T-helper 2 cell treated with Interferon-gamma antibody and Interleukin-4, amounts not matched to agents 5 μg/mL and 100 μg/mL, for 36 hours (primary cell): ENCODE measurements at places on chromosomes 3 and 15.

DNA sequence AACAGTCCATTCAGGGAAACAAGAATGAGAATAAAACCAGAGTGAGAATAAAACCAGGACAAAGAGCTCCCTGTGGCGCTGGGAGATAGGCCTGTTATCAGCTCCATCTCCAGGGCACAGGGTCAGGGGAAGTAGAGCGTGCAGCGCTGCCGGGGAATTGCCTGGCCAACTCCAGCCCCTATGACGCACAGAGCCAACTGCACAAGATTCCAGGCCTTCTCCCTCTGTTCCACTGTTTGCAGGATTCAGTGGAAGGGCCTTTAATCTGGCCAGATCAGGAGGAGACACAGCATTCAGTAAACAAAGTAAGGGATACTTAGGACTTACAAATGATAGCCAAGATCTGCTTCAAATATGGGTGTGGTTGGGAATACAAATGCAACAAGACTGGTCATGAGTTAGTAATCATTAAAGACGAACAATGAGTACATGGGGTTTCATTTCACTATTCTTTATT, 49.4 kb downstream of the ITGB5 start:
- no peak for DNase-seq

- DNase-seq, result peak; percentile 79
These were observed 473 bp downstream of the TASOR start for GRCh38 chr3:56682462-56683121.

GRCh38 chr3:156381253-156381652, 173.7 kb downstream of the SSR3 start:
- no peak for DNase-seq

DNA sequence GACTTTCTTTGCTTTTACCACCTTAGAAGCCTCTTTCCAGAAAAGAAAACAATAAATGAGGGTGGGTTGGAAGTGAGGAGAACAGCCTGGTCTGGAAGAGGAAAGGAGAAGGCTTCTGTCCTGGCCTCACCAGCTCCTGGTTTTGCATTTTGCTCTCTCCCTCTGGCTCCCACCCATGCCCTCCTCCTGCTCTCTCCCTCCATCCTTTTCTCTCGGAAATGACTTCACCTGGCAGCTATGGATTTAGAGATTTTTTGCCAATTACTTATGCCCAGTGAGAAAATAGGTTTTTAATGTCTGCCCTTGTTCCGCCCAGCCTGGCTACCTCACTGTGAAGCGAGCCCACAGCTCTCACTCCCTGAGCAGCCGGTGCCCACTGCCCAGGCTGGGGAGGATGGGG, 77.9 kb upstream of the NTRK3 start:
- DNase-seq, result no peak

DNA sequence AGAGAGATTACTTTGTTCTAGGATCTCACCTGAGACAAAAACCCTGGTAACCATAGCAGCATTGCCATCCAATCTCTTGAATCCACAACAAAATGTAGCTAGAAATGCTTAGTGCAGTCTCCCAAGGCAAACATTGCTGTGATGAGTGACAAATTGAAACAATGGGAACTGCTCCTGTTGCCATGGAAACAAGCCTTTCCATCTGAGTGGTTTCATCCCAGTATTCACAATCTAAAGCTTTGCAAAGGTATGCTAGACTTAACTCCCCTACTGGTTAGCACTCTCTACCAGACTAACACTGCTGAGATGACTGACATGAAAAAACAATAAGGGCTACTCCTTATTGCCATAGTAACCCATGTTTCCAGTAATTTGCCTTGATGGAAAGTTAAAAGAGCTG, 172.6 kb upstream of the CNTN3 start:
- DNase-seq, result no peak

GRCh38 chr3:153096731-153097131, 65.3 kb upstream of the RAP2B start:
- no peak for DNase-seq

DNA sequence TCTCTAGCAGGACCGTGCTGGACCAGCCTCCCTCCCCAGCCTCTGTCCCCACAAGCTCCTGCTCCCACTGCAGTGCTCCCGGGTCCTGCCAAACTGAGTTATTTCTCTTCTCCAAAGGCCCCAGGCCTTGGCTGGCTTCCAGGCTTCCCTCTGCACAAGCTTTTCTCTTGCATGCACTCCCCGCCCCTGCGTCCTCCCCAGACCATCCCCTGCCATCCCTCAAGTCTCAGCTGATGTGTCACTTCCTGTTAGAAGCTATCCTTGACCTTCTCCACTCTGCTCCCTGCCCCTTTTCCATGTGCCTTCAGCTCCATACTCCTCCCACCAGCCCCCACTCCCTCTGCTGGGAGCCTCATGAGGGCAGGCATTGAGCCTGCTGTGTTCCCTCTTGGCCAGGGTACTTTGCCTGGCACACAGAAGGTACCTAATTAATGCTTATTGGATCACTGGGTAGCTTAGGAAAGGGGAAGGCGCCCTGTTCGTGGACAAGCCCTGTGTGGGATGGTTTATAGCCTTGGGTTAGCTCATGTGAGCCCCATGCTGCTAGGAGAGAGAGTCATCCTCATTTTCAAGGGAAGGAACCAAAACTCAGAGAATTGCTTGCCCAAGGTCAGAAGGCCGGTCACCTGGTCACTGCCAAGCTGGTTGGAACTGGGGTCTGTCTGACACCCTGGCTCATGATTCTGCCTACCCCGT, 56.4 kb downstream of the FEM1B start:
- no peak for DNase-seq

GRCh38 chr3:124878561-124879336, 8.4 kb downstream of the ITGB5 start:
- peak; percentile 32 for DNase-seq
